ENCODE measurements at places on chromosomes 1 and 21.

GRCh38 chr1:229563241-229563640 lies 4.7 kb upstream of the ABCB10 start:
- DNase-seq: no peak

DNA sequence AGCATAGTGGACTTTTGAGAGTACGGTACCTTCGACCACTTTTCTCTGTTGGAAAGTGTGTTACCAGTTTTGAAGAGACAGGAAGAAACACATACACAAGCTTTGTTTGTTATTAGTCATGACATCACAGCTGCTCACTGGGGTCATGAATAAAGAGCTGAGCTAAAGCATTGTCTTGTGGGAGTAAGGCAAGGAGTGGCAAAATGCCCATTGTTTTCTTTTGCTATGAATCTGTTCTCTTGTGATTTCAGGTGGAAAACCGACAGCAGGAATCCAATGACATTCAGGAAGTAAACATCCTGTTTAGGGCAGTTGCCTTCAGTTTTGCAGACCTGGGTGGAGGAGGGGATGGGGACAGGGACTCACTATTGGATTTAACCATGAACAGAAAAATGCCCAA lies 66.2 kb downstream of the RGL1 start:
- DNase-seq: no peak

DNA sequence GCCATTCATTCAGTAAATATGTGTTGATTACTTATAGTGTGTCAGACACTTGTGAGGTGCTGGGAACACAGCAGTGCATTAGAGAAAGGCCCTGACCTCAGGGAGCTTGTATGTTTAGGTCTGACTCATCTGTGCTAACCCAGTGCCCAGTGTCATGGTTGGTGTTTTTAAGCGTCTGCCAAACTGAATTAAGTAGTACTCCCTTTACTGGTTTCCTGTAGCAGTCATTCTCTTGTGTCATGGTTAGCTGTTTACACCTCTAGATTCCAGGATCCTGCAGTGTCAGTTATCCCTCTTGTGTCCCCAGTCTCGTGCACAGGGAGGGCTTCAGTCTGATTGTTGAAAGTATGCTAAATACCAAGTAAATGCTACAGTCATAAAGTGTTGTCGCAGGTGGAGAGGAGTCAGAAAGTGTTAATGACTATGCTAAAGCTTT lies 14.2 kb downstream of the UCK2 start:
- no peak for DNase-seq

DNA sequence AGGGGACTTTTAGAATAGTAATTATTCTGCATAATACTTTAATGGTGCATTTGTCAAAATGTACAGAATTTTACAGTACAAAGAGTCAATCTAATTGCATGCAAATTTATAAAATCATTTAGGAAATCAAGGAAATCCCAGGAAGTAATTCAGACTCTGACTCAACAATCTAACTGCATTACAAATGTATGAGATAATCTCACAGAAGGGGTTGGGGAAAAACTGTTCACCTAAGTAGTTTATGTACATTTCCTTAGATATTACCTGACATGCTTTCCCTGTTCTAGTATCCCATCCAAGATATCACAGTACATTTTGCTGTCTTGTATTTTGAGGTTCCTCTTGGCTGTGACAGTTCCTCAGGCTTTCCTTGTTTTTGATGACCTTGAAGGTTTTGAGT lies 4.7 kb downstream of the CRB1 start:
- DNase-seq: no peak

DNA sequence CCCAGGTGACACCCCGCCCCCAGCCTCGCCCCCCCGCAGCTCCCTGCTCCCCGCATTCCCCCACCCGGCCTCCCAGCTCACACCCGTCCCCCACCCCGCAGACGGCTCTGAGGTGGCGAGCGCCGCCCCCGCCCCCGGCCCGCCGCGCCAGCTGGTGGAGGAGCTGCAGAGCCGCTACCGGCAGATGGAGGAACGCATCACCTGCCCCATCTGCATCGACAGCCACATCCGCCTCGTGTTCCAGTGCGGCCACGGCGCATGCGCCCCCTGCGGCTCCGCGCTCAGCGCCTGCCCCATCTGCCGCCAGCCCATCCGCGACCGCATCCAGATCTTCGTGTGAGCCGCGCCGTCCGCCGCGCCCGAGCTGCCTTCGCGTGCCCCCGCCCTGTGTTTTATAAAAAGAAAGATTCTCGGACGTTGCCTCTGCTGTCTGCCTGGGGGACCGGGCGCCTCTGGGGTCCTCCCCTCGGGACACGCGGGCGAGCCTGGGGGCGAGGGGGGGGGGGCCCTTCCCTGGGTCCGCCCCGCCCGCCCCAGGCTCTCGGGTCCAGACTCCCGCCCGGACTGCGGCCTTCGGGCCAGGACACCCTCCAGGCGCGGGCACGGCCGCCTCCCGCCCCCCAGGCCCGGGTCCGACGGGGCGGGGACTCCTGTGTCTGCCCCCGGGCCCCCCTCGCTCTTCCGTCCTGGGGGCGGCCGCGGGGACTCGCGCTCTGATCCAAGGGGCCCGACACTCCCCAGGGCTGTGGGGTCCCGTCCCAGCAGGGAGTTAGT lies 1.6 kb upstream of the MMP23B start:
- DNase-seq: no peak

DNA sequence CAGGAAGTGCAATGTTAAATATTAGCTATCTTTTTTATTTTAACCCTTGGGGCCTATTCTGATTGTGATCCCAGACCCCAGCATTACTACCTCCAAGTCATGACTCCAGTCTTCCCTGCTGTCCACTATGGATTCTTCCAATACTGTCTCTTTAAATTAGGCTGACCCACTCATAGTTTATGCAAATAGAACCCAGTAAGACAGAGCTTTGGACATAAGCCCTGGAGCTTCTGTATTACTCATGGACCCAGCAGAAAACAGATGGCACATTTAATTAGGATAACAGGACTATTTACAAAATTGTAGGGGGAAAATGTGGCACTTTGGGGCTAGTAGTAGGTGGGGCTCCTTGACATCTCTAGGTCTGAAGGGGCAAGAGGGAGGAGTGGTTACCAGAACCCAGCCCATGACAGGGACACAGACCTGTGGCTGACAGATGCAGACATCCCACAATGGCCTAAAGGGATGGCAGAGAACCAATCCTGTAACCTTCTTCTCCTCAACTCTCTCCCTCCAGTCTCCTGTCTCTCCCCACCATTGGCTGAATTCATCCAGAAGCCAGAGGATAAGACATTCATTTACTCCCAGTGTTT lies 233.5 kb downstream of the OMA1 start:
- no peak for DNase-seq

DNA sequence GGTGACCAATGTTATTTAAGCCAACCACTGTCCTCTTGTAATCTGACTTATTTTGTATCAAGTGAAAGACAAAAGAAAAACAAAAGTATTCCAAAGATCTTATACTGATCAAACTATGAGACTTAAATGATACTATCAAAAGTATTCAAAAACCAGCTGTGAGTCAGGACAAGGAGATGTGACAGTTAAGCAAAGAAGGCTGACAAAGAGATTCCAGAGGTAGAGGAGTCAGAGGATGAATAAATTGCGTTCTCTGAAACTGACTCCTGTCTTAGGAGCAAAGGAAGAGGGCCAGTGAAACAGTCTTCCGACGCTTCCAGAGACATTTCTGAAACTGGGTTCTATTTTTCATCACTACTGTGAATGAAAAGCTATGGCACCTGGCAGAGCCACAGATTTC lies 20.9 kb downstream of the TMEM50B start:
- DNase-seq: no peak

- DNase-seq: no peak
These were observed 16.4 kb downstream of the CD244 start for GRCh38 chr1:160846281-160846680.

DNA sequence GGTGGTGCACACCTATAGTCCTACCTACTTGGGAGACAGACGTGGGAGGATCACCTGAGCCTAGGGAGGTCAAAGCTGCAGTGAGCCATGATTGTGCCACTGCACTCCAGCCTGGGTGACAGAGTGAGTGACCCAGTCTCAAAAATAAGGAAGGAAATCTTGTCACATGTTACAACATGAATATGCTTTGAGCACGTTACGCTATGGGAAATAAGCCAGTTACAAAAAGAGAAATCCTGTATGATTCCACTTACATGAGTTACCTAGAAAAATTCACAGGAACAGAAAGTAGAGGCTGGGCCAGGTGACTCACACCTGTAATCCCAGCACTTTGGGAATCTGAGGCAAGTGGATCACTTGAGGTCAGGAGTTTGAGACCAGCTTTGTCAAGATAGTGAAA lies 6.7 kb upstream of the PADI6 start:
- DNase-seq: no peak

DNA sequence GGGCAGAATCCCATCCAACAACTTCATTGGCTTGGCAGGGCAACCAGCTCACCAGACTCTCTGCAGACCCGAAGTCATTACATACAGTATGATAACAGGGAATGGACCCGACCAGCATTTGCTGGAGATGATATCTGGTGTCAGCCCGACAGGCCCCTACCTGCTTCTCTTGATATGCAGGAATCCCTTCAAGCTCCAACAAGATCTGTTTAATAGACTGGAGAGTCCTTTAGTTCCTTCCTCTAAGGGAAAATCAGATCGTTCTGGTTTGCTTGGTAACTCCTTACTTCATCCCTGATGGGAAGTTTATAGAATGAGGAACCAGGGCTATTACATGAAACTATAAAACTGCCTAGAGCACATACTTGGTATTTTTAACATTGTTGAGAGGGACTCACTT lies 61.2 kb downstream of the EDARADD start:
- no peak for DNase-seq

GRCh38 chr1:244163861-244164510 lies 112.9 kb downstream of the ZBTB18 start:
- peak; percentile 93 for DNase-seq

- no peak for DNase-seq
These were observed 130.4 kb upstream of the ARHGEF16 start for GRCh38 chr1:3323796-3324703.

DNA sequence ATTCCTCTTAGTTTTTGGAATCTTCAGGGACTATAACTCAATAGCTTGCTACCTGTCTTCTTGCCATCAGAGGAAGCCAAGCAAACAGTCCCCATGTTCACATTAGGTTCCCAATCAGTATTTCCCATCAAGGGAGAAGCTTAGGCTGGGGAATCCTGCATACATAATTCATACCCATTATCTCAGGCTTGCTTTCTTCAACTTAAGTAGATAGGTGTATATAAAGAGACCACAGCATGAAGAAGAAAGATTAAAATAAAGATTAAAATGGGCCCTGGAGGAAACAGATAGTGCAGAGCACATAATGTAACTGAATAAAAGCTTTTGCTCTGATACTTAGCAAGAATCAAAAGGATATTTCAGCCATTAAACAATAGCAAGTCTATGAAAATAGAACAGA lies 29.0 kb upstream of the KCNK1 start:
- no peak for DNase-seq

DNA sequence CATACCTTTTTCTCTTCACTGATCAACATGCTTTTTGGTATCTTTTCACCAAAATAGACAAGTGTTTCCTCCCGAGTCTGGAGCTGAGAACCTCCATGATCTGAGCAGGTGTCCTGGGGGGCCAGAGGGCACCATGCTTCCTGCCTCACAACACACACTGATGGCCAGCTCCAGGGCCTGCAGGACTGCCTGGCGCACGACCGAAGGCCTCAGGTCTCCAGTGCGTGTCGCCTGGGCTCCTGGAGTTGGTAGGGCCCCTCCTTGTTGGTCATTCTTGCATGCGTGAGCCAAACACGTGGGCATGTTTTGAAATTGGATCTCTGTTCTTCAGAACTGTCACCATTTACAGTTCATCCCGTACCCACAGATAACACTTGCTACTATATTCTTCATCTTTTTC lies 64.4 kb downstream of the SLC37A1 start:
- no peak for DNase-seq

GRCh38 chr1:11802973-11803885 lies 2.5 kb downstream of the MTHFR start:
- peak; percentile 40 for DNase-seq

GRCh38 chr1:185151215-185151614 lies 5.5 kb downstream of the TRMT1L start:
- DNase-seq: no peak

- DNase-seq: peak; percentile 15
These were observed 228.9 kb upstream of the TMEM51 start for GRCh38 chr1:14924455-14925331.

DNA sequence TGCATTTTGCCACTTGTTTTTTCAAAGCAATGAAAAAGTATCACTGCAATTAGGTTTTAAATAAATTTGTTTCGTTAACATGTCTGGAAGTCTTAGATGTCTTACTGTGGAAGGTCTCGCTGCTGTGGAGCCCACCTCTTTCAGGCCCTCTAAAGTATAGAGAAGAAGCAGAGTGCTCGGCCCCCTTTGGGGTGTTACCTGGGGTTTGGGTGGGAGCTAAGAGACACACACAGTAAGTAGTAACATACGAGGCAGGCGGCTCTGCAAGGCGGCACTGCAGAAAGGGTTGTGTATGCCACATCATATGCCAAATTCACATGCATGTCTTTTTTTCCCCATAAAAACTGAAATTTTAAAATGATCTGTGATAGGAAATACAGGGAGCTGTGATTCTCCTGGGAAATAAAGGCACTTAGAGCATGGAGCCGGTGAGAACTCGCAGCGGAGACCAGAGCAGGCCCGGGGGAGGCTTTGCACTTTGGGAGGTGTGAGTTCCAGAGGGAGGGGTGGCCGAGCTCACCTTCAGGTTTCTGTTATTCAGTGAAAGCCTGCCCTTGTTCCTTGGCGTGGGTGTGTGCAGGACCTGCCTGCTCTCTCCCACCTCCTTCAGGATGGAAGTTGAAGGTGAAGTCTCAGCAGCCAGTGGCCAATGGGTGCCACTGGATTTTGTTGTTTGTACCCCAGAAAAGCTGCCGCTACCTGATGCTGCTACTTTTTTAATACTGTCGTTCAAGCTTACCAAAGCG lies 35.7 kb upstream of the PWP2 start:
- no peak for DNase-seq

GRCh38 chr1:35499652-35500176 lies 57.5 kb downstream of the KIAA0319L start:
- DNase-seq: no peak

DNA sequence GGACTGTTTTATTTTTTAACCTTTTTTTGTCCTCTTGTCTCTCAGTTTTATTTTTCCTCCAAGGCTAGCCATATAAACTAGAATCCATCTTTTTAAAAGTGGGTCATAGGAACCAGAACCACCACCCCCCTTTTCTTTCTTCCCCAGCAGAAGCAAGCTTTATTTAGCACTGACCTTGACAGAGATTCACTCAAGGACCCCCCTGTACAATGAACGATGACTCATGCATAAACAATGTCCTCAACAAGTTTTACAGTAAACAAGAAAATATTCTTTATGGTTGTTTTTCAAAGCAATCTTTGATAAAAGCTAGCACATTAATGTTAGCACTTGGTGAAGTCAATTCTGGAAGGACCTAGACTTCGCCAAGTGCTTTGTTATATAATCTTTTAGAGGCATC lies 14.1 kb downstream of the PKN2 start:
- no peak for DNase-seq

- peak; percentile 7 for DNase-seq
These were observed 21.9 kb downstream of the TSNAX start for GRCh38 chr1:231550448-231550781.

GRCh38 chr1:50861772-50862171 lies 98.3 kb downstream of the FAF1 start:
- DNase-seq: no peak

Data from NCI-H460 (cell line).